Stimulated activated CD4-positive, alpha-beta T cell treated with anti-CD3 and anti-CD28 coated beads, Interleukin-4, amount 100 ng/mL, for 4 hours (primary cell): ENCODE measurements at places on chromosomes 5 and 9.
A peak's percentile ranks its signal among the peaks of the same experiment; 100 is the strongest.

DNA sequence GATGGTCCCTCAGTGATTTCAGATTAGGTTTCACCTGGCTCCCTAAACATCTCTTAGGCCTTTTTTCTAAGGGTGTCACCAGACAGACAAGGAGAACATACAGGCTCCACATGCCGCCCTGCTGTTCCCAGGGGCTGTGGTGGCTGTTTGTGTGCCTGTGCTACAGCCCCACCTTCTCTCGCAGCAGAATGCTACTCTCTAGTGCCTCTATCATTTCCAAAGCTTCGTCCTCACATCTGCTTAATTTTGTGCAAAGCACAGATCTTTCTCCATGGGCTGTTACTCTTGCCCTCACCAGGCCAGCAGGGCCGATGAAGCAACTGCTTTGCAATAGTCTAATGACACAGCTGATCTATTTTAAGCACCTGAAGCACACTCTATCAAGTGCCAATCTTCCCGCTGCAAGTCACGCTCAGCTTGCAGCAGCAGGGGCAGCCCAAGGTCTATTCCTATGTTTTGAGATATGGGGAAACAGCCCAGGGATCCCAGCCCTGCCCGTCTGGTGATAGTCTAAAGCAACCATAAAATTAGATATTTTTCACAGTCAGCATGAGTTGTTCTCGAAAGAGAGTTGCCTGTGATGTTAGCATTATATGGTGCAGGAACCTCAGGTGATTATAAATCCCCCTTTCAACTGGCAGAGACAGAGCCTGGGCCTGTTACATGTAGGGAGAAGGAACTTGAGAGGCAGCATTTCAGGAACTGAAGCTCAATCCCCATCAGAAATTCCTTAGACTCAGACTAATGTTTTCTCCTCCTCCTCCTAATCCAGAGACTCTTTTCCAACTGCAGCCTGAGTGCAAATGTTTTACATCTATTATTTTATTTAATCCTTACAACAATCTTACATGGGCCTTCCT, 12.7 kb downstream of the ABLIM3 start:
- DNase-seq: no peak

DNA sequence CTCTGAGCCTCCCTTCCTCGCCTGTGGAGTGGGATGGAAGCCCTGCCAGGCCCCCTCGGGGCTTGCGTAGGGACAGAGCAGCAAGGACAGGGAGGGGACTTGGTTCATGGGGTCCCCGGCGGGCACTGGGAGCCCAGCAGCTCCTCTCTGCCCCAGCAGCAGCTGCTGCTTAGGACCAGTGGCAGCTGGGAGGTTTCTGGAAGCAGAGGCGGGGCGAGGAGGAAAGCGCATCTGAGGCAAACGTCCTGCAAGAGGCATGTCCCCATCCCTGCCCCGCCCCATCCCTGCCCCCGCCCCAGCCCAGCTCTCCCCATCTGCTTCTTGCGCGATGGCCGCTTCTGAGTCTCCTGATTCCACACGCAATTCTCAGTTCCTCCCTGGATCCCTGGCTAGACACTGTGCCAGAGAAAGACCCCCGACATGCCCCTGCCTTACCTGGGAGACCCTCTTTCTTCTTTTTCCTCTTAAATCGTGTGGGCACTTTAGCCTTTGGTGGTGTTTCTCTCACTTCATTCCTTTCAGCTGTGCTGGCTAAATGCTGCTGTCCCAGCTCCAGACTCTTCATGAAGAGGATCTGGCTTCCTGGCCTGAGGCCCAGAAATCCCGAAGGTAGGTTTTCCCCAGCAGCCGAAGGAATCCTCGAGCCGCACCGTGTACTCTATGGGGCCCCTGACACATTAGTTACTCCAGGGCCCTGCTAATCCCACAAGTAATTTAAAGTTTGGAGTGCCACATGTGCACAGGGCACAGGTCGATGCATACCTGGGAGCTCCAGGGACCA, 4.4 kb upstream of the OR2S2 start:
- DNase-seq: no peak

DNA sequence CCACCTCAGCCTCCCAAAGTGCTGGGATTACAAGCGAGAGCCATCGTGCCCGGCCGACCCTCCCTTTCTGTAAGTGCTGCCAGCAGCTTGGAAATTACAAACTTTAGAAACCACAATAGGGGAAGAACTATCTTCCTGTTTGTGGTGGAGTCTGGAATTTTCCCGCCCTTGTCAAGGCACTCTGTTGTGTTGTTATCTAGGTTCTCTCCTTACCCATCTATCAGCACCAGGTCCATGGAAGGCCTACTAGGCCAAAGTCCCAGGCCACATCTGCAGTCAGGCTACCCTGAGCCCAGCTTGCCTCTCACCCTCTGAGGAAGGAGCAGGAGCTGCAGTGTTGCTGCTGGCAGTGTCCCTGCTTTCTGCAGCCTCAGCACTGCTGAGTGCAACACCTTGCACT, 214.9 kb downstream of the MCTP1 start:
- DNase-seq: no peak

- no peak for DNase-seq
Observed at GRCh38 chr9:74554751-74555419, 57.8 kb downstream of the RORB start.

- DNase-seq: no peak
Observed at GRCh38 chr9:126388964-126389708, 62.5 kb downstream of the MVB12B start.

- no peak for DNase-seq
Observed at GRCh38 chr5:17174965-17175364, 42.5 kb upstream of the BASP1 start.

DNA sequence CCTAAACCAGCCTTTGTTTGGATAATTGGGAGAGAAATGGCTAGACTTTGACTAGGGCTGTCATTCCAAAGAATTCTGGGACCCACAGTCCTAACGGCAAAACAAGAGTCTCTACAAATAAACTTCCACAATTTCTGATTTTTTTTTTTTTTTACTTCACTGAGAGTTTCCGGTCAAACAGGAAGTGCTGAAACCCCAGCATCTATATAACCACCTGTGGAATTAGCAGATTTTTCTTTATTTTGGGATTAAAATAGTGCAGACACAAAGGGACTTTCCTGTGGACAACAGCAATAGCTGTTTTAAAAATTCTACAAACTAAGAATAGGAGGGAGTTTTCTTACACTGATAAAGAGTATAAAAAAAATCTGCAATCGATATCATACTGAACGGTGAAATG, 157.4 kb downstream of the ARSB start:
- DNase-seq: no peak

GRCh38 chr9:76571288-76571687, 112.3 kb downstream of the GCNT1 start:
- DNase-seq: no peak

- DNase-seq: no peak
Observed at GRCh38 chr9:37033141-37033540, 927 bp downstream of the PAX5 start.

- no peak for DNase-seq
Observed at GRCh38 chr5:52707616-52708015, 80.1 kb upstream of the ITGA1 start.

DNA sequence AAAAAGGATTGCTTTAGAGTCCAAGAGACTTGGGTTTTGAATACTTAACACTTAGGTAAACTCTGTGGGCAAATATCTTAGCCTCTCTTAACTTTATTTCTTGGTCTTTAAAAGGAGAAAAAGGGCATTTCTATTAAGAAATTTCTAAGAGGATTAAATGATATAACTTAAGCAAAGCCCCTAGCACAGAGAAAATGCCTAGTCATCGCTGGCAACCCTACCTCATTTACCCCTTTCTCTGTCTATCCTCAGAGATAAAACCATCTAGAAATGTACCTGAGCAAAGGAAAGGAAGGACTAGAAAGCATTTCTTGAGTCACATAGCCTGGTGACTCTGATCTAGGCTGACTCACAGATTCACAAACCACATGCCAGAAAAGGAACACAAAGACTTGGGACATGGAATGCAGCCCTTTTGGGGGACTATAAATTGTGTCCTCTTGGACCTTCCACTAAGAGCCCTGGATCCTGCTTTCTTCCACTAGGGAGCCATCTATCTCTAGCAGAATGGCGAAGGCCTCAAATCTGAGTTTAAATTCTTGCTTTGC, 120.6 kb downstream of the FOXD1 start:
- no peak for DNase-seq

DNA sequence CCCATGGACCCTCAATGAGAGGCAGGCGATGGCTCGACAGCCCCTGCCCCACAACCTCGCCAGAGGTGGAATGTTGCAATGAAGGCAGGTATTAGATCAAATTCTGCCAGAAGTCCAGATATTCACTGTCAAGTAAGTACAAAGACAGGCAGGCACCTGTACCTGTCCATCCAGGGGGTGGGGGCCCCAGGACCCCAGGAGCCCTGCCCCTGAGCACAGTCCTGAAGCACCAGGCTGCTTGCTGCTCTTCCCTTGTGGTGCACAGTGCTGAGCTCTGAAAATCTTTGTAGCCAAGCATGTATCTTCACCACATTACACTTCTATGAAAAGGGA, 26.2 kb upstream of the HMCN2 start:
- no peak for DNase-seq

DNA sequence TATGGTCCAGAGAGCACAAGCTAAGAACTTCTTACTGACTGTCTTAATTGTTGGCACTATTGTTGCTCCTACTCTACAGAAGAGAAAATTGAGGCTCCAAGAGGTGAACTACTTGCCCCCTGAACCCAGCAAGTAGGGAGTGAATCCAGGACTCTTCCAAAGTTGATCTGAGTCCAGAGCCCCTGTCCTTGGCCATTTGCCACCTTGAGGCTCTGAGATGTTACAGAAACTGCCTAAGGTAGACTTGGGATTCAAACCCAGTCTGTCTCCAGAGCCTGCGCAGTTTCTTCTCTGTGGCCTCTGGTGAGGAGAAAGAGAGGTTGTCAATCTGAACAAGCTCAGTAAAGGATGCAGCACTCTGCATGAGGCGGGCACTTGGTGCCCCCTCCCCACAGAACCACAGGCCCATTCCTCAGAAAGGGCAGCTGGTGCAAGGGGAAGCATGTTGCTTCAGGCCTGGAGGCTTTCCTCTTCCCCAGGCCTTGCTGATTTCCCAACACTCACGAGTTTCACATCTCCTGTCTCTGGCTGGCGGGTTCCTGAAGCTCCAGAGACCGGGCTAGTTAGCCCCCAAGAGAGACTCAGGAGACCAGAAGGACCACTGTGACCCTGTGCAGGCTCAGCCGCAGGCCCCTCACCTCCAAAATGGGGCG, 2.9 kb upstream of the LCP2 start:
- DNase-seq: no peak

- DNase-seq: no peak
Observed at GRCh38 chr9:26244661-26245451, 566.6 kb upstream of the TUSC1 start.

DNA sequence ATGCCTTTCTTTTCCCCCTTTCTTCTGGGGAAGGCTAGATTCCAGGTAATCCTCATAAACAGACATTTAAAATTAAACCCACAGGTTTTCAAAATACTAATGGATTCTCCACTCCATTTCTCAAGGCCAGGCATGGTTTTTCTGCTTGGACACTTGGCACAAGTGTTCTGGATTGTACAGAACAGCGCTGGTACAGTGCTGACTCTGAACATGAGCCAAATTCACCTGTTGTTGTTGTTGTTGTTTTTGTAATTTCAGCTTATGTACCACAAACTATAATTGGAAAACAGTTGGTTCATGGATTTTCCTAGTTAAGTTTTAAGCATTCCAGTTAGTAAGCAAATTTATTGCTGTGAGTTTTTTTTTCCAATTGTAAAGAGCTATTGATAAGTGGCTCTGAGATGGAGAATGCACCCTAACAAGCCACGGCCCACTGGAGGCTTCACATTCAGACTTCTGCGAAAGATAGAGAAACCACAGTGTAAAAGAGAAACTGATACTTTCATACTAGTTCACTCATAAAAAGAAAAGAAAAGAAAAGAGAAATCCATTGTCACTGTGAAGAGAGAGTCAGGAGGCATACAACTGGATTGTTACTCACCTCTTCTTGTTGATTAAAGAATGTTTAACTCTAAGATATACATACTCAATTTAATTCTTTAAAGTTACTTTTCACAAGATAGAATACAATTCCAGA, 16.2 kb upstream of the ITGA1 start:
- DNase-seq: peak; percentile 17

DNA sequence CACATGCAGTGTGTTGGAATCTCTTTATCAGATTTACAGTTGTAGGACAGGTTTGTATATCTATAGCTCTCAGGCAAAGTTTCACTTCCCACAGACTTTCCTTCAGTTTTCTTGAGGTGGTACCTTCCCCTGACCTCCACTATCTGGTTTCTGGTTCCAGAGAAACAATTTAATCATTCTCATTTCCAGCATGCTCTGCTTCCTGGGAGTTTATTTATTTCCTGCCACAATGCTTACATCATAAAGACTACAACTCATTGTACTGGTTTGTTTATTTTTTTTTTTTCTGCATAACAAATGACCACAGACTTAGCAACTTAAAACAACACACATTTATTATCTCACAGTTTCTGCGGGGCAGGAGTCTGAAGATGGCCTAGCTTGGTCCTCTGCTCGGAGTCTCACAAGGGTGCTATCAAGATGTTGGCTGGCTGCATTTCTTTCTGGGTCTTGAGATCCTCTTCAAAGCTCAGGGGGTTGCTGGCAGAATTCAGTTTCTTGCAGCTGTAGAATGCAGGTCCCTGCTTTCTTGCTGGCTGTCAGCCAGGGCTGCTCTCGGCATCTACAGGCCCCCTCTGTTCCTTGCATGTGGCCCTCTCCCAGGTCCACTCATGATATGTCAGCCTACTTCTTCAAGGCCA, 247.7 kb downstream of the ENC1 start:
- no peak for DNase-seq

DNA sequence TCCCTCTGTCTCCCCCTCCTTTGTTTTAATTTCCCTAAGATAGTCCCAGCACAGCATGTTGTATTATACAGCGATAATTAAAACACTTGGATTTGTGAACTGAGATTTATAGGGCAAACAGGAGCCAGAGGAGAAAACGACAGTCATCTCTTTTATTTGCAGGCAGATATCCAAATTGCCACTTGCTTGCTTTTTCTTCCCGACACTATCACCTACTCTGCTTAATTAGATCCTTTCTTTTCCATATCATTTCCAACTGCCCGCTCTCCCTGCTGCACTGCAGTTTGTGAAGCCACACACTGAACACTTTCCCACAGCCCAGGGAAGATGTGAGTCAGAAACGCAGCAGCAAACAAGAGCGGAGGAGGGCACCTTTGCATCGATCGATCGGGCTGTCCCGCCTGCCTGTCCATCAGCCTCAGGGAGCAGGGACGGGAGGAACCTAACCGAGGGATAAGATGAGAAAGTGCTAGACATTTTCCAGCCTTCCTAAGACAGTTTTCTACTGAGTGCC, 35.8 kb upstream of the SPRY4 start:
- no peak for DNase-seq

DNA sequence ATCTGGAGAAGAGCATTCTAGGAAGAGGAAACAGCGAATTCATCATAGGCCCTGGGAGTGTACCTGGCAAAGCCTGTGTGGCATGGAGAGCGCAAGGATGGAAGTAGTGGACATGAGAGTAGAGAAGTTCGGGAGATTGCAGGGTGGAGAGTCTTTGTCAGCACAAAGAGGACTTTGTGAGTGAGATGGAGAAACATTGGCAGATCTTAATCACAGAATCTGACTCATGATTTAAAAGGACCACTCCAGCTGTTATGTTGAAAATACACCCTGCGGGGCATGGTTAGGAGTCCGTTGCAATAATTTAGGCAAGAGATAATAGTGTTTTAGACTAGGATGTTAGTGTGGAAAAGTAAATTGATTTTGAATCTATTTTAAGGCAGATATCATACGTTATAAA, 116.9 kb downstream of the HACD4 start:
- DNase-seq: no peak
